ENCODE measurements at places on chromosomes 1 and 21. TPM values are rescaled to one million over a fixed set of nuclear protein-coding genes. Genes with fewer than 3 reads are reported as not detected.

TRIM46 gene
- 17.4 TPM for total RNA-seq

HCRTR1 gene
- total RNA-seq: 0.19 TPM

PDPN gene
- total RNA-seq: 0.68 TPM

NCF2 gene
- 0.38 TPM for total RNA-seq

NHLH1 gene
- 37.5 TPM for total RNA-seq

CHAF1B gene
- 1.8 TPM for total RNA-seq

TNNI3K gene
- 0.27 TPM for total RNA-seq

HSD3B1 gene
- not detected for total RNA-seq

CD53 gene
- 2.7 TPM for total RNA-seq

REN gene
- not detected for total RNA-seq

S100A9 gene
- not detected for total RNA-seq

NR1I3 gene
- total RNA-seq: 1.2 TPM

SH3BGR gene
- total RNA-seq: 18.9 TPM

DNAI4 gene
- 3.6 TPM for total RNA-seq

PRDM16 gene
- total RNA-seq: 0.43 TPM

ZBTB8A gene
- 16.3 TPM for total RNA-seq

ALDH4A1 gene
- 21.7 TPM for total RNA-seq

DNA sequence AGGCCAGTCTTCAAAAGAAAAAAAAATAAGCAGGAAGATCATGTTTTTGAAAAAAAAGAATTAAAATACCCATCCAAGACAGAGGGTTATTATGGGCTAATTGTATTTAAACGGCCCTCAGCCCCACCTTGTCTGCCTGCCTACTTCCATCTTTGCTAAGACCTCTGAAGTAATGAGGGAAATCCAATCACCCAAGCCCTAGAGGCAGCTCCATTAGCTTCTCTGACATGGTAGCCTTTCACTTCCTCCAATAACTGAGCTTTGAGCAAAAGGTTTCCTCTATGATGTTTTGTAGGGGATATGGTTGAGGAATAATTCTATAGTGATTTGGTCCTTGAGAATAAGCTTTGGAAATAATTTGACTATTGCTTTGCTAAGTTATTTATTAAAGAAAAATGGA is 178.2 kb upstream of the SGIP1 start:
- ATAC-seq: no peak

DNA sequence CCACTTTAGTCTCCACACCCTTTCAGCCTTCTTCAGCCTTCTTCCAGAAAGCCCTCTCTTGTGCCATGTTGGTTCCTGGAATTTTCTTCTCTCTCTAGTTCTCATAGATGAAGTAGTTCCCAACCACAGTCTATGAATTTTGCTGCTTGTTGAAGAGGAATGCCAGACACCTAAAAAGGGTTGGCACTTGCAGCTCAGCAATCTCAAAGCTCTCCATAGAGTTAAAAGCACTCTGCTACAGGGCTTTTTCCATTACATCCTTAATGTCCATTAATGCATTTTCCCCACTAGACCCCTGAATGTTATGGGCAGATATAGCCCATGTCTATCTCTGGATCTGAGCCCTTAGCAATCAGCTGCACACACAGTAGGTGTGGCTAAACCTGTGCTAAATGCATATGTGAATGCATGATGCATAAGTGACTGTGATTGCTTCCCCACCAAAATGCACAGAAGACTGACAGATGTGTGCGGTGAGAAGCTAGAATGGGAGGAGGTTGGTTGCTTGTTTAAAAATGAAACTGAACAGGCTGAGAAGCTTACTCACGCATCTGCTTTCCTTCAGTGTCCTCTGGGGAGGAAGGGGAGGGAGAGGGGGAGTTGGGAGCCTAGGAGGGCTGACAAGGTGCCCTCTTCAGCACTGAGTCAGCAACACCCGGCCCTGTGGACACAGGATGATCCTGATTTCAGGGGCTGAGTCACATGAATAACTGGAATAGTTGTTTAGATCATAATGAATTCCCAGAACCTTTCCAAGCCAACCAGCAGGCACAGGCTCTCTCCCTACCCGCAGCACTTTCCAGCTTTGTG is 146.1 kb upstream of the FGGY start:
- peak; percentile 98 for ATAC-seq

DNA sequence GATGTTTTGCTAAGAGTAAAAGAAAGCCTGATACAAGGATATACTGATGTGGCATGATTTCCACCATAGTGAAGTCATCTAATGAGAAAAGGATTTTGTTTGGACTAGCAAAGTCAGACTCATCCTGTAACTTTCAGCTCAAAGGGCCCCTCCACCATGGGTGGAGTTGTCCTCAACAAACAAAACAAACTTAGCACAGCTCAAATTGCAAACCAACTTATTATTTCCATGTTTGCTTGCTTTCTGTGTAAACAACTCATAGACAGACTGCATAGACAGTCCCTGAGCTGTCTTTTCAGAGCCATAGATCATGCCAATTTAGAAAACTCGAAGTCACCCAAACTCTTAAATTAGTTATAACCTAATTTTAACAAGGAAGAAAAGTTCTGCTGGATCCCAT is 69.4 kb upstream of the VAV3 start:
- ATAC-seq: no peak

GRCh38 chr1:72186733-72187307 is 95.5 kb downstream of the NEGR1 start:
- ATAC-seq: no peak

- ATAC-seq: no peak
These were observed 3.9 kb downstream of the COL18A1 start for GRCh38 chr21:45408801-45409261.

GRCh38 chr1:96296991-96297390 is 424.6 kb upstream of the PTBP2 start:
- no peak for ATAC-seq

GRCh38 chr1:113531321-113531720 is 141.0 kb downstream of the MAGI3 start:
- ATAC-seq: no peak

DNA sequence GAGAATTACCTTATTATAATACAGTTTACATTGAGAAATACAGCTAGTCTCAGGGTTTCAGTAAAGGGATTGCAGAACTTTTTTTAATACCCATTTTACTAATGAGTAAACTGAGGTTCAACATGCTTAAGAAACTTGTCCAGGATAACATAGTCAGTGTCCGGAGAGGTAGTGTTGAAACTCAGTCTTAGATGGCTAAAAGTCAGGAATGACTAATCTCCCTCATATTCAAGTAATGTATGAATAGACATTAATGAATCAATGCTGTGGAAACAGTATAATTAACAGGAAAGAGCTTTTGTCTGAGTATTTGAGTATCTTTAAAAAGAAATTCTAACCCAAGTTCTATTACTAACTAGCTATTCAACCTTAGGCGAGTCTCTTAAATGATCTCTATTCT is 397.6 kb downstream of the PLA2G4A start:
- no peak for ATAC-seq

GRCh38 chr1:236830560-236830959 is 35.5 kb downstream of the MTR start:
- ATAC-seq: no peak

GRCh38 chr21:25689226-25689625 is 45.5 kb downstream of the ATP5PF start:
- no peak for ATAC-seq

DNA sequence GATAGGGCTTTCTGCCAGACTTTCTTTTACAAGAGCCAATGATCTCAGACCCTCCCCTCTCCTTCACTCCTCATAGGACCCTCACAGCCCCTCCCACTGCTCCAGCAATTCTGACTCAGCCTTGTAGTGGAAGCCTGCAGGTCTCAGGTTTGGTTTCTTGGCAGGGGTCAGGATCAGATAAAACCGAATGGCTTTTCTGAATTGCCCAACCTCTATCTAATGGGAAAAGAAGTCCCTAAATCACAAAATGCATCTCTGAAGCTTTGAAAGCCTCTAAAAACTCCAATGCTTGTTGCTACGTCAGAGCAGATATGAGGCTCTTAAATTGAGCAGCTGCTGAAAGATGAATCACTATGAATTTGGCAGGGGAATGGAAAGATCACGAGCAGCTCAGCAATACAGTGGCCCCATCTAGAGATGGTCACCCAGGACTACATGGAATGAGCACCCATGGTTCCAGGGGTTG is 74.5 kb downstream of the NID1 start:
- peak; percentile 82 for ATAC-seq

DNA sequence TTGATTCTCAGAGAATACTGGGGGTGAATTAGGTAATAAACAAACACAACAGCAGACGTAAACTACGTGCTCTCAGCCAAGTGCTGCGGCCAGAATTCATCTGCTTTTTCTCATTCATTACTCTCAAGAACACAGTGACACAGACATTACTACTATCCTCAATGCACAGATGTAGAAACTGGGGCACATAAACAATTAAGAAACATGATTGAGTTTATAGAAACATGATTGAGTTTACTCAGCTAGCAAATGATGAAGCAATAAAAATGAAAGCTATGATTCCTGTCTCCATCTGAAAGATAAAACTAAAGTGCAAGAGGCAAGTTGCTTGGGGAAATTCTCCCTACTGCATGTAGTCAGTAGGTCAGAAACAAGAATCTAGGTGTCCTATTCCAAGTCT is 140.5 kb downstream of the IFI44 start:
- ATAC-seq: no peak

DNA sequence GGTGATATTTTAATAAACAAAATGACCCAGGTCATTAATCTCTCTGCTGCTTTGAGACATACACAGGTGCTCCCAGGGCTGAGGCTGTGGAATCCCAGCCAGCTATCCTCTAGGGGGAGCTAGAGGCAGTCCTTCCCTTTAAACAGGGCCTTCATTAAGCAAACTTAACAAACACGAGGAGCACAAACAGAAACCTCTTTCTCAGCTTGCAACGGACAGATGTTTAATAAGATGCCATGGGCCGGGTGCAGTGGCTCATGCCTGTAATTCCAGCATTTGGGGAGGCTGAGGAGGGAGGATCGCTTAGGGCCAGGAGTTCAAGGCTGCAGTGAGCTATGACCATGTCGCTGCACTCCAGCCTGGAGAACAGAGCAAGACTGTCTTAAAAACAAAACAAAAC is 106.7 kb downstream of the HIVEP3 start:
- peak; percentile 74 for ATAC-seq

GRCh38 chr21:42401820-42402251 is 1.9 kb upstream of the UBASH3A start:
- ATAC-seq: no peak

DNA sequence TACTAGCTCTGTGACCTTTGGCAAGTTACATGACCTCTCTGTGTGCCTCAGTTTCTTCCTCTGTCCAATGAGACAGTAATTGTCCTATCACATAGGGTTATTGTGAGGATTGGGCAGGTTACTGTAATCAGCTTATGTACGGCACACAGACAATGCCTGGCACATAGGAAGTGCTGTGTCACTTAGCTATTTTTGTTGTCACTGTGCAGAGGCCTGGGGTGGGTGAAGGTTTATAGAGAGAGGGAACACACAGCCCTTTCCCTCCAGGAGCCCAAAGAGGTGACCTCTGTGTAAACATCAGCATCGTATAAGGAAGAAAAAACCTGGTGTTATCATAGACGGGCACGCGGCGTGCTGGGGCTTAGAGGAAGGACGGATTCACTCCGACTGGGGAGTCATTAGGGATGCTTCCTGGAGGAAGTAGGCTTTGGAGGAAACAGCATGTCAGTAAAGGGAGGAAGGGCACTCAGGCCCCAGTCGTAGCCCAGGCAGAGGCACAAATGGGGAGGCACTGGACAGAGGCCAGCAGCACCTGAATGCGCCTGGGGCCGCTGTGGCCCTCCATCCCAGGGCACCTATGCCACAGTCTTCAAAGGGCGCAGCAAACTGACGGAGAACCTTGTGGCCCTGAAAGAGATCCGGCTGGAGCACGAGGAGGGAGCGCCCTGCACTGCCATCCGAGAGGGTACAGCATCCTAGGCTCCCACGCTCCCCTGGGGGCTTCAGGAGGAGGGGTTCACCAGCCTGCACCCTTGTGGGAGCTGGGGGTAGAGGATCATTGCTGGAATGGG is 21.2 kb downstream of the CDK18 start:
- ATAC-seq: no peak

- ATAC-seq: no peak
These were observed 160.7 kb downstream of the KAZN start for GRCh38 chr1:14759042-14759818.

- ATAC-seq: no peak
These were observed 2.4 kb downstream of the IPO9 start for GRCh38 chr1:201831371-201831770.

- no peak for ATAC-seq
These were observed 32.9 kb downstream of the ARNT start for GRCh38 chr1:150843474-150843873.

DNA sequence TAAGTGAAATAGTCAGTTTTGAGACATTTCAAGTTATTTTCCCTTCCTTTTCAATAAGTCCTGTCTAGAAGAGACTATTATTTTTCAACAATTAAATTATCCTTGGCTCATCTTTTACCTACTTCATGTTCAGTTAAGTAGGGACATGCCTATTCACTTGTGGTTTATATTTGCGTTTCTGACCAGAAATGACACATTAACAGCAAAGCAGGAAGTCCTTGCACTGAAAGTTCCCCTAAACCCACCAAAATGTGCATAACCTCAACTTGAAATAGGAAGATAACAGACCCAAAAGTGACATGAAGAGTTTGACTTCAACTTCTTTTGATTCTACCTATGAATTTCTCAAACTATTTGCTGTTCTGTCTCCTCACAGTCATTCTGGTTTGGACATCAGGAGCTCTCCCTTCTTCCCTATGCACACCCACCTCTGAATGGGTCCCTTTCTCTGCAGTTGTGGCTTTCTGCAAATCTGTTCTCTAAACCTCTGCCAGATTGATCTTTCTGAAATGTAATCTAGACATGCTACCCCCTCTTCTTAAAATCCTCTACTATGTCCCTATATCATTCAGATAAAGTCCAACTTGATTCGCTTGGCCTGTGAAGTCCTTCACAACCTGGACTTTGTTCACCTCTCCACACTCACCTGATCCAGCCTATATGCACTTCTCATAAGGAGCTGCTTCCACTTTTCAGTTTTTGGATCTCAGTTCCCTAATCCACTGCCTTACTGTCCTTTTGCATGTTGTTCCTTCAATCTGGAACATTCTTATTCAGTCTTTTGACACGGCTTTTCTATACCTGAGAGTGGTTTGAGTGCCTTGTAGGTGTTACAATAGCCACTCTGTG is 661.5 kb upstream of the ADGRL4 start:
- ATAC-seq: no peak

DNA sequence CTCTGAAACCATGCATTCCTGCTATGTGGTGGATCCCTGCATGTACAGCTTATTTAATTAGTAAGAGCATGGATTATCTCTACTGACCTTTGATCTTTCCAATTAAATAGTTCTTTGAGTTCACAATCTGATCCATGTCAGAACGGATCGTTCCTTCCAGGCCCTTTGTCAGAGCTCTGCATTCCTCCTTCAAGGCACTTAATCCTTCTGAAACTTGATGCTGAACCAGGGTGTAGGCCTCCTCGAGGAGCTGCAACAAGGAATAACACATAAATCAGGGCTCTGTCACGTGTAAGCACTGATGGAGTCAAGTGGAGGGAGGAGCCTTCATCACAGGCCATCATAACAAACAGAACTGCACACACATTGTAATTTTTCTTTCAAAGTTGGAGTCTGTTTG is 68.4 kb upstream of the EDEM3 start:
- ATAC-seq: no peak

GRCh38 chr1:119861547-119861946 is 34.8 kb downstream of the ADAM30 start:
- no peak for ATAC-seq
